ENCODE measurements at places on chromosomes 13 and 19.
A peak's percentile ranks its signal among the peaks of the same experiment; 100 is the strongest.

GRCh38 chr13:85411591-85411990 lies 387.6 kb downstream of the SLITRK6 start:
- DNase-seq: no peak

GRCh38 chr19:14440049-14440448 lies 6.9 kb downstream of the PKN1 start:
- no peak for DNase-seq

DNA sequence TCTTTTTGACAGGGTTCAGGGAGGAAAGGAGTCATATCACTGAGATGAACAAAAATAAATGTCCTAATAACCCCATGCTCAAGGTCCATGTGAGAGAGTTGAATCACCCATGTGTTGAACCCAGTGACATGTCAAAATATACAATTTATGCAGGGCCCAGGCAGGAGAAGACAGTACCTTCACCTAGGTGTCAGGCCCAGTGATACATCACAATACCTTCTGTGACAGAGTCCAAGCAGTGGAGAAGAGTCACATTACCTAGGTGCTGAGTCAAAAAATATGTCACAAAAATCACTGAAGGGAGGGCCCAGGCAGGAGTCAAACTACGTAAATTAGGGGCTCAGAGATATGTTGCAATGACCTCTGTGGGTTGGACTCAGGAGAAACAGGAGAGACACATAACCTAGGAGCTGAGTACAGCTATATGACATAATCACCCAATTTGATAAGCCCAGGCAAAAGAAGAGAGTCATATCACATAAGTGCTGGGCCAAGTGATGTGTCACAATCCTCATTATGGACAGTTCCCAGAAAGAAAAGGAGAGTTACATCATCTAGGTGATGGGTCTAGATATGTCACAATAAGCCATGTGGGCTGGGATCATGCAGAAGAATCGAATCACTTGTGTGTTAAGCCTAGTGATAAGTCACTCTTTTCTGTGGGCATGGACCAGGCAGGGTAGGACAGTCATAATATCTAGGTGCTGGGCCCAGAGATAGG lies 13.8 kb upstream of the ZNF724 start:
- peak; percentile 67 for DNase-seq

DNA sequence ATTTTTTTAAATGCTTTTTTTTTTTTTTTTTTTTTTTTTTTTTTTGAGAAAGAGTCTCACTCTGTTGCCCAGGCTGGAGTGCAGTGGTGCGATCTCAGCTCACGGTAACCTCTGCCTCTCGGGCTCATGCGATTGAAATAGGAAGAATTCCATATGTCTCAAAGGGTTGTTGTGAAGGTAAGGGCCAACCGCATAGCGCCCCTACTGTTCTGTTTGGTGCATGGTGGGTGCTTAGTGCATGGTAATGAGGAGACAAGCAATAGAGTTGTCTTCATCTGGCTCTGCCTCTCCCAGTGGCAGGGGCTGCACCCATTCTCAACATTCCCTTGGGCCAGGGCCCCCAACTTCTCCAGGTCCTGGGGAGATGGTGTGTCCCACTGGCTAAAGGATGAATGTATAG lies 68.7 kb downstream of the RASL11A start:
- DNase-seq: peak; percentile 64

DNA sequence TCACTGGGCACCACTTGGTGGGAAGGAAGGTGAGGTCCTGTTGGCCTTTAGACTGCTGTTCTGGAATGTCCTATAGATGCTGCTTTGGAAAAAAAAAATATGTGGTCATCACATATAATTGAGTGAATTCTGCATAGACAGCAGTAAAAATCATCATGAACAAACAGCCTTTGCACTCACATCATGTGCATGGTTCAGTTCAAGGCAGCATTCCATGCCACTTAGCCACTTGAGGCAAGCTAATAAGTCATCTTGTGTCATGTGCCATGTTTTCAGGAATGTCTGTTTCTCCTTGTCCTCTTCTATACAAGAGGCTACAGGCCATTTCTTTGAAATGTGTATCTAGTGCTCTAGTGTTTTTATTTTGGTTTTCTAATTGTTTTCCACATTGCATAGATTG lies 43.9 kb upstream of the TSC22D1 start:
- DNase-seq: peak; percentile 80

DNA sequence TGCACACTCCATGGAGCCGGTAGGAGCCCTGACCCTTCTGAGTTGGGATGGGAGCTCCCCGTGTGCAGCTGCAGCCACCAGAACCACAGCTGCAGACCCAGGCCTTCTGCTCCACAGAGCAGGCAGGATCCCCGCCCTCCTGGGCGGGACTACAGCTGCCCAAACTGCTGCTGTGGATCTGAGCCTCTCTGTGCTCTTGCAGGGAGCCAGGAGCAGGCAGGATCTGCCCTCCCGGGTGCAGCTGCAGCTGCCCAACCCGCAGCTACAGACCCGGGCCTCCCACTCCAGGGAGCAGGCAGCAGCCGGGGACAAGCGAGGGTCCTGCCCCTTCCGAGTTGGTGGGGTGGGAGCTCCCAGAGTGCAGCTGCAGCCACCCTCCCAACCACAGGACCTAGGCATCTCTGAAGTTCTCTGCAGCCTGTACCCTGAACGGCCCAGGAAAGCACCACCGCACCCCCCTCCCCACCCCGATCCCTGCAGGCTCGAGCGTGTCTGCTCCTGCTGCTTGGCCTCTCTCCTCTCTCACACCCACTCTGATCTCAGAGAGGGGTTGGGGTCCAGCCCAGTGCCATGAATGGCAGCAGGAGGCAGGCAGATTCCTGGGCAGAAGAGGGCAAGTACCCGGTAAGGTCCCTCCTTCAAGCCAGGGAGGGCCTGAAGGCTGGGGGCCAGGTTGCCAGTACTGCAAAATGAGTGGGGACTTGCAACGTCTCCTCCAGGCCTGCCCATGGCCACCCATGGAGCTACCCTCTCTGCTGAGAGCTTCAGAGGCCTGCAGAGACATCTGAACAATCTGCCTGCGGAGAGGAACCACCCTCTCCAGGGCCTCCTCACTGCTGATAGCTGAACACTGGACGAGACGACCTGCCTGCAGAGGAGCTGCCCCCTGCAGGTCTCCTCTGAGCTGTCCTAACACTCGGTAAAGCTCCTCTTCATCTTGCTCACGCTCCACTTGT lies 16.4 kb upstream of the EMP3 start:
- peak; percentile 36 for DNase-seq

GRCh38 chr19:6273701-6274601 lies 5.8 kb downstream of the MLLT1 start:
- peak; percentile 78 for DNase-seq

DNA sequence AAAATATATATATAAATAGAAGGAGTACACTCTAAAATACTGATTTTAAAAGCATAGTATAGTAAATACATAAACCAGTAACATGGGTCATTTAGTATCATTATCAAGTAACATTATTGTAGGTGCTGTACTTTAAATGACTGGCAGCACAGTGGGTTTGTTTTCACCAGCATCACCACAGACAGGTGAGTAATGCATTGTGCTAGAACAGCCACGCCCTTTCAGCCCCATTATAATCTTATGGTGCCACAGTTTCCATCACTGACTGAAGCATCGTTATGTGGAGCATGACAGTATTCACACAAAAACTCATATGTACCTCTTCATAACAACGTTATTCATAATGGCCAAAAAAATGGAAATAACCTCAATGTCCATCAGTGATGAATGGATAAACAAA lies 88.3 kb downstream of the DHRS12 start:
- peak; percentile 84 for DNase-seq

GRCh38 chr13:83819156-83819555 lies 63.1 kb downstream of the SLITRK1 start:
- no peak for DNase-seq

GRCh38 chr19:32829345-32829896 lies 40.1 kb downstream of the SLC7A9 start:
- no peak for DNase-seq

DNA sequence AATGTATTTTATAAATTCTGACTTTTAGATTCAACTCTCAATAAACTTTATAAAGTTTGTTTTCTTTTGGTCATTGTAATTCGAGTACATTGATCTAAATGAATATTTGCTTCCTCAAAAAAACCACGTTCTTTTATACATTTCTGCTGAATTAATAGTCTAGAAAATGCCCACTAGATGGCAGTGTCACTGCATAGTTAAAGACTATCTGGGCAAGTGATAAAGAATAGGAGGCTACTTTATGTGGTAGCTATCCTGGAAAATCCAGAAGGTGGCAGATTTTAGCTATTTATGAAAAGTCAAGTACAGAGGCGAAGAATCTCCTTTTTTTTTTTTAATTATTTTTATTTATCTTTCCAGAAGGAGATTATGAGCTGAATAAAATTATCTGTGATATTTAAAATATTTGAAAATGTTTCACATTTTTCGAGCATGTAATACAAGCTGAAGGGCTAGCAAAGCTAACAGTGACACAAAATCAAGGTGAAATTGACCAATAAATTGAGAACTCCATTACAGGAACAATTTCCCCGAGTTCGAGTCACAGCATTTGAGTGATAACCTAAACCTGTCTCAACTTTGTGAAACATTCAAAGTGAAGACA lies 221.8 kb downstream of the OLFM4 start:
- DNase-seq: peak; percentile 76

GRCh38 chr19:3398114-3398899 lies 31.9 kb downstream of the NFIC start:
- DNase-seq: peak; percentile 69

GRCh38 chr13:106498571-106498970 lies 36.9 kb downstream of the EFNB2 start:
- DNase-seq: no peak

DNA sequence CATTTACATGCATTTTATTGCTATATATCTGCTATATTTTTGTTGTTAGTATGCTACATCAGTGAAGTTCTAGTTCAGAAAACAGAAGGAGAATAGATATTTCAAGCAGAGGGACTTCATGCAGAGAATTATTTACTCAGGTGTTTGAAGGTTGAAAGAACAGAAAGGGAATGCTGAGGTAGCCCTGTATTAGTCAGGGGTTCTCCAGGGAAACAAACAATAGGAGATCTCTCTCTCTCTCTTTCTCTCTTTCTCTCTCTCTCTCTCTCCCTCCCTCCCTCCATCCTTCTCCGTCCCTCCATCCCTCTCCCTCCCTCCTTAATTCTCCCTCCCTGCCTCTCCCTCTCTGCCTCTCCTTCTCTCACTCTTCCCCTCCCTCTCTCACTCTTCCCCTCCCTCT lies 114.3 kb upstream of the TDRD3 start:
- no peak for DNase-seq

GRCh38 chr19:13623716-13624710 lies 117.7 kb upstream of the CACNA1A start:
- DNase-seq: no peak

DNA sequence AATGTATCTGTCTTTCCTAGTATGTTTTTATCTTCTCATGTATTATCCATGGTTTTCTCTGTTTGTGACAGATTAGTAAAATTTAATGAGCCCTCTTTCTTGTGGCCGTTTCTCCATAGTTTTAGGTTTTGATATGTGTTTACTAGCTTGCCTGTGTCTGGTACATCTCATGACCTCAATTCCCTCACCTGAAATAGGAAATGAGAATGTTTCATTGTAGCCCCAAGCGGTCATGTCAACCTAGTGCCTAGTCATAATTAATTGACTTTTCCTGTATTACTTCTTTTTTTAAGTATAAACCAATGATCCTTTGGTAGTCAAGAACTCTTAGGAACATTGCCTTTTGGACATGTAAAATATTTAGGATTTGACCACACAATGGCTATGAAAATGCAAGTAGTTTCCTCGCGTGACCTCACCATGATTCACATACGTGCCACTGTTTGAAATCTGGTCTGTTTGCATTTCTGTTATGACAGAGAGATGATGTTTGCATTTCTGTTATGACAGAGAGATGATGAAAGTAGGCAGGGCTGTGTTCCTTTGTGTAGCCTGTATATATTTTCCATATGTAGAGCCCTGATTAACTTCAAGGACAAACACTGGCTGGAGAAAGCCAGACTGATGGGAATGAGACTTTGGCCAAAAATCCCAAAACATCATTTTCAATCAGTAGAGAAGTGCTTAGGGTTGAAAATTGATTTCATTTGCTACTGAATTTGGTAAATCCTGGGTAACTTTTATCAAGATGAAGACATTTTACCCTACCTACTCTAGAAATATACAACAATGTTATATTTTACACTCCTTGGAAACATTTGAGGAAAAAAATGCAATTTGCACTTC lies 104.8 kb downstream of the TNFRSF19 start:
- peak; percentile 96 for DNase-seq

- DNase-seq: peak; percentile 91
Observed at GRCh38 chr19:10120538-10121189, 965 bp upstream of the EIF3G start.

- no peak for DNase-seq
Observed at GRCh38 chr19:32020538-32020937, 324.9 kb upstream of the ZNF507 start.

GRCh38 chr13:93080587-93080986 lies 146.0 kb upstream of the GPC6 start:
- DNase-seq: peak; percentile 52

DNA sequence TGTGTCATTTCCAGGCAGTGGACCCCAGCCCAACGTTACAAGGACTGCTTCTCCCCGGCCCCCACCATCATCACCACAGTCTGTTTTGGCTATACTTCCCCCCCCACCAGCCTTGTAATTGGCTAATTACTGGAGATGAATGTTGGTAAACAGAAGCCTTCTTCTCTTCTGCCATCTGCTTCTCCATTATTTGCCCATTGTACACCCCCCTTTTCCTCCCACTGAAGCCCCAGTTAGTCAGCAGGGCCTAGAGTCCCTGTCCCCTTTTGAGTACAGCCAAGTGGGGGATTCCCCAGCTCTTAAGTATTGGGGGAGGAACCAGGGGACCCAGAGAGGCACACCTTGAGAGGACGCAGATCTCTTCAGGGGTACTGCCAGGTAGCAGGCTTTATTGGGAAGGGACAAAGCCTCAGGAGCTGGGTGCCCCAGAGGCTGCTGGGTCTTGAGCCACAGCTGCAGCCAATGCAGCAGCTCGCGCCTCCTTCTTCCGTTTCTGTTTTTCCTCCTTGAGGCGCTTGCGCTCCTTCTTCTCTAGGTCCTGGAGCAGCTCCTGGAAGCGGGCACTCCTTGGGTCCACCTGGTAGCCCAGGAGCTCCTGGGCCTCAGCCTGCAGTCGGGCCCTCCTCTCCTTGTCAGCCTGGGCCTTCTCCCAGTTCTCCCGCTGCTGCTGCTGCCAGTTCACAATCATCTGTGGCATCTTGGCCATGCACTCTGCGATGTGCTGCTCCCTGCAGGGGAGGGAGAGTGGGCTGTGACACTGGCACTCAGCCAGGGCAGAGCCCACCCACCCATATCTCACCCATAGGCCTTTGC lies 3.0 kb downstream of the GADD45GIP1 start:
- DNase-seq: no peak

DNA sequence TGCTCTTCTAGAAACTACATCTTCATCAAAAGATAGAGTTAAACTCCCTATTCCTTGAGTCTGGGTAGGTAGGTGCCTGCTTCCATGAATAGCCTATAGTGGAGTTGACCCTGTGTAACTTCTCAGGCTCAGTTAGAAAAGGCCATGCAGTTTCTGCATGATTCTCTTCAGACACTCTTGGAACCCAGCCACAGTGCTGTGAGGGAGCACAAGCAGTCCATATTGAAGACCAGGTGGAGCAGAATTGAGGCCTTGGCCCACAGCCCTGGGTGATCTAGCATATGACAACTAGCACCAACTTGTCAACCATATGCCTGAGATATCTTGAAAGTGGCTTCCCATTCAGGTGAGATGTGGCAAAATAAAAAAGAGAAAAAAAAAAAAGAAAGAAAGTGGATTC lies 10.3 kb upstream of the PAN3 start:
- no peak for DNase-seq

- DNase-seq: no peak
Observed at GRCh38 chr19:30059741-30060457, 117.9 kb downstream of the URI1 start.

- DNase-seq: no peak
Observed at GRCh38 chr19:15241259-15241910, 9.1 kb upstream of the EPHX3 start.

Measured in epithelial cell of esophagus (primary cell).